ENCODE measurements at places on chromosomes 13 and 19. TPM values are rescaled to one million over a fixed set of nuclear protein-coding genes. Genes with fewer than 3 reads are reported as not detected.

GRCh38 chr13:51020600-51020999, 90.5 kb downstream of the C13orf42 start:
- no peaks in the 10 kb centered on the region for H3K4me1 ChIP-seq
- no peaks in the 10 kb centered on the region for H3K36me3 ChIP-seq
- H3K27ac ChIP-seq: no peak overlapping the region
- H3K4me3 ChIP-seq: no peak overlapping the region
- H3K27me3 ChIP-seq: no peaks in the 10 kb centered on the region

- DNase-seq: no peak
- no peak overlapping the region for H3K27ac ChIP-seq
- no peaks in the 10 kb centered on the region for H3K4me1 ChIP-seq
- no peaks in the 10 kb centered on the region for H3K27me3 ChIP-seq
- no peak overlapping the region for H3K4me3 ChIP-seq
Measured at GRCh38 chr13:108964606-108965005, 335.2 kb downstream of the MYO16 start.

The ZNF525 gene
- 34.4 TPM for total RNA-seq

- H3K4me3 ChIP-seq: no peak overlapping the region
- peak overlapping the region; percentile 38 for H3K27ac ChIP-seq
- H3K4me1 ChIP-seq: no peaks in the 10 kb centered on the region
Measured at GRCh38 chr13:31860002-31860401, 120.7 kb downstream of the RXFP2 start.

- no peaks in the 10 kb centered on the region for H3K27me3 ChIP-seq
- H3K27ac ChIP-seq: no peak overlapping the region
- DNase-seq: no peak
Measured at GRCh38 chr19:56193981-56194640, 3.5 kb downstream of the ZSCAN5B start.

The CPB2 gene
- not detected for total RNA-seq

DNA sequence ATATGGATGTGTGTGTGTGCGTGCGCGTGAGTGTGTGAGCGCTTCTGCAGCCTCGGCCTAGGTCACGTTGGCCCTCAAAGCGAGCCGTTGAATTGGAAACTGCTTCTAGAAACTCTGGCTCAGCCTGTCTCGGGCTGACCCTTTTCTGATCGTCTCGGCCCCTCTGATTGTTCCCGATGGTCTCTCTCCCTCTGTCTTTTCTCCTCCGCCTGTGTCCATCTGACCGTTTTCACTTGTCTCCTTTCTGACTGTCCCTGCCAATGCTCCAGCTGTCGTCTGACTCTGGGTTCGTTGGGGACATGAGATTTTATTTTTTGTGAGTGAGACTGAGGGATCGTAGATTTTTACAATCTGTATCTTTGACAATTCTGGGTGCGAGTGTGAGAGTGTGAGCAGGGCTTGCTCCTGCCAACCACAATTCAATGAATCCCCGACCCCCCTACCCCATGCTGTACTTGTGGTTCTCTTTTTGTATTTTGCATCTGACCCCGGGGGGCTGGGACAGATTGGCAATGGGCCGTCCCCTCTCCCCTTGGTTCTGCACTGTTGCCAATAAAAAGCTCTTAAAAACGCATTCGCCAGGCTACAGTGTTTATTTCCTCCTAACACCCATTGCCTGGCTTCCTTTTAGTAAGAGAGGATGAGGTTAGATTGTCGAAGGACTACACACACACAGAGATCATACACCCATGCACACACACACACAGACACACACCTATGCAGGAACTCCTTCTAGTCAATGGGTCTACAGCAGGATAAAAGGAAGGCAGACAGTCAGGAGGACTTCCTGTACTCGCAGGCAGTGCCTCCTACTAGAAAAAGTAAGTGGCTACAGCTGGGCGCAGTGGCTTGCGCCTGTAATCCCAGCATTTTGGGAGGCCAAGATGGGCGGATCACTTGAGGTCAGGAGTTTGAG, 7.1 kb downstream of the FOSB start:
- no peak for DNase-seq
- no peaks in the 10 kb centered on the region for H3K27me3 ChIP-seq

GRCh38 chr13:32645854-32646253, 59.6 kb downstream of the PDS5B start:
- no peak overlapping the region for H3K27ac ChIP-seq
- no peaks in the 10 kb centered on the region for H3K36me3 ChIP-seq
- H3K4me3 ChIP-seq: no peak overlapping the region

- H3K27ac ChIP-seq: no peak overlapping the region
- no peak overlapping the region for H3K4me3 ChIP-seq
- no peaks in the 10 kb centered on the region for H3K36me3 ChIP-seq
- H3K27me3 ChIP-seq: no peaks in the 10 kb centered on the region
- no peak for DNase-seq
Measured at GRCh38 chr13:75425216-75426009, 56.6 kb downstream of the TBC1D4 start.

DNA sequence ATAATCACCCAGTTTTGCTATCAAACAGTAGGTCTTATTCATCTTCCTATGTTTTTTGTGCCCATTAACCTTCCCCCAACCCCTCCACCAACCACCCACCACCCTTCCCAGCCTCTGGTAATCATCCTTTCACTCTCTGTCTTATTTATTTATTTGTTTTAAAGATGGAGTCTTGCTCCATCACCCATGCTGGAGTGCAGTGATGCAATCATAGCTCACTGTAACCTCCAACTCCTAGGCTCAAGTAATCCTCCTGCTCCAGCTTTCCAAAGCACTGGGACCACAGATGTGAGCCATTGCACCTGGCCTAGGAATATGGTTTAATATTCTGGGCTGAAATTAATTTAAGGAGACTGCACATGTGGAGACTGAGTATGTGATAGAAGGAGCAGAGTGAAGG, 527.0 kb downstream of the GPC6 start:
- no peak overlapping the region for H3K4me3 ChIP-seq
- H3K36me3 ChIP-seq: no peaks in the 10 kb centered on the region
- no peak for DNase-seq
- H3K27me3 ChIP-seq: no peaks in the 10 kb centered on the region
- H3K4me1 ChIP-seq: no peaks in the 10 kb centered on the region

GRCh38 chr19:10224337-10224736, 6.8 kb downstream of the S1PR2 start:
- no peaks in the 10 kb centered on the region for H3K27me3 ChIP-seq
- DNase-seq: no peak
- no peak overlapping the region for H3K4me3 ChIP-seq
- peaks cover under 1% of the 10 kb centered on the region for H3K4me1 ChIP-seq
- peak overlapping the region; percentile 25 for H3K27ac ChIP-seq

- DNase-seq: no peak
- H3K4me3 ChIP-seq: no peak overlapping the region
- H3K27me3 ChIP-seq: peaks cover 4% of the 10 kb centered on the region
- H3K36me3 ChIP-seq: no peaks in the 10 kb centered on the region
Measured at GRCh38 chr19:39568604-39569003, 28.6 kb upstream of the EID2 start.

DNA sequence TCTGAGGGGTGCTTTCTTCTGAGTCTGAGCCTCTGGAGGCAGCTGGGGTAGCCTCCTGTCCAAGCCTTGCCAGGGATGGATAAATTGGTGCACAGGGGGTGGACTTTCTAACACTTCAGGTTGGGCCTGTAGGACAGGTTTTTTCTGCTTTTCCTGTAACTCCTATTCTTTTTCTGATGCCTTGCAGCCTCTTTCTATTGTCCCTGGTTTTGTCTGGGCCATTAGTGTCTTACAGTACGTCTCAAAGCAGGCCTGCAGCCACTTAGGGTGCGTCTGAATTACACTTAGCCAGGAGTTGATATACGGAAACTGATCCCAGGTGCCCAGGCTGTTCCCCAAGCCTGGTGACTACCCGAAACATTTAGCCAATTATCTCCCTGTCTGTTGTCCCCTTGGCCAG, 213.3 kb upstream of the HTR2A start:
- H3K27ac ChIP-seq: no peak overlapping the region
- DNase-seq: no peak
- H3K4me3 ChIP-seq: no peak overlapping the region
- H3K4me1 ChIP-seq: no peaks in the 10 kb centered on the region
- H3K27me3 ChIP-seq: no peaks in the 10 kb centered on the region
- H3K36me3 ChIP-seq: no peaks in the 10 kb centered on the region

DNA sequence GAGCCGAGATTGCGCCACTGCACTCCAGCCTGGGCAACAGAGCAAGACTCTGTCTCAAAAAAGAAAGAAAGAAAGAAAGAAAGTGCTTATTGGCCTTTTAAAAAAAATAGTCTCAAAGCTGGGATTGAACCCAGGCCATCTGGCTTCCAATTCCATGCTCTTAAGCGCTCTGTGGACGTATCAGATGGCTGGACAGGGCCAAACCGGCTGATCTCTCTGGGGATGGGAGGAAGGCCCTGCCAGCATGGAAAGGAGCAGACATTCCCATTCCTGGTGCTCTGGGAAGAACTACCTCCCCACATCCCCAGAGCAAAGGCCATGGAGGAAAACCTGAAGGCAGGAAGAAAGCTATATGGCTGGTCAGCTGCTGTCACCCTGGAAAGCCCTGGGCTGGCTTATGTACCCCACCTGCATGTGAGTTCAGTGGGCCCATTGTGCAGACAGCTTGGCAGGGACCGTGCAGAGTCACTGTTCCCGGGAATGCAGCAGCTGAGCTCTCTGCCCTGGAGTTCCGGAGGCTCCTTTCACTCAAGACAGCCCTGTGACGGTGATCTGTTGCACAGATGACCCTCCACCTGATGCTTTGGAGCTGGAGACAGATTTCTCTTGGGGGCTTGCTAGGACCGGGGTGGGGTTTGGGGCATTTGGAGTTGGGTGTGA, 84.3 kb downstream of the SIPA1L3 start:
- no peaks in the 10 kb centered on the region for H3K36me3 ChIP-seq
- no peak overlapping the region for H3K4me3 ChIP-seq
- no peak for DNase-seq
- H3K27me3 ChIP-seq: no peaks in the 10 kb centered on the region
